Fibroblast of pulmonary artery (primary cell): ENCODE measurements at places on chromosomes 12 and 14.

- DNase-seq = peak; percentile 67
These were observed 84.4 kb downstream of the C2CD5 start for GRCh38 chr12:22459838-22460490.

GRCh38 chr12:28998662-28999120 is 150.4 kb upstream of the FAR2 start:
- peak; percentile 61 for DNase-seq

DNA sequence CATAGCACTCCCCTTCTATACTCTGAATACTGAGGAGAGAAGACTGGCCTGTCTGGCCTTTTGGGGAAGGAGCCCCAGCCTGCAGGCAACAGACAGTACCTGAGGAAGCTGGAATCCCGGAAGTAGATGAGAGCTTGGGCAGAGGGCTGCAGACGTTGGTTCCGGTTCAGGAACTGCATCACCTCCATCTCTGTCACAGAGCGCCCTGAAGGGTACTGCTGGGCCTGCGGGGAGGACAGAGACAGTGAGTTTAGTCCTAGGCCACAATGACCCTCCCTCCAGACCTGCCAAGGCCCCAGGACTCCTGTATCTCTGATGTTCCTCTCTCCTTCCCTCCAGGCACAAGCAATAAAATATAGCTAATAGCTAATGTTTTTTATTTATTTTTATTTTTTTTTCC is 28.4 kb downstream of the TEP1 start:
- DNase-seq = no peak

DNA sequence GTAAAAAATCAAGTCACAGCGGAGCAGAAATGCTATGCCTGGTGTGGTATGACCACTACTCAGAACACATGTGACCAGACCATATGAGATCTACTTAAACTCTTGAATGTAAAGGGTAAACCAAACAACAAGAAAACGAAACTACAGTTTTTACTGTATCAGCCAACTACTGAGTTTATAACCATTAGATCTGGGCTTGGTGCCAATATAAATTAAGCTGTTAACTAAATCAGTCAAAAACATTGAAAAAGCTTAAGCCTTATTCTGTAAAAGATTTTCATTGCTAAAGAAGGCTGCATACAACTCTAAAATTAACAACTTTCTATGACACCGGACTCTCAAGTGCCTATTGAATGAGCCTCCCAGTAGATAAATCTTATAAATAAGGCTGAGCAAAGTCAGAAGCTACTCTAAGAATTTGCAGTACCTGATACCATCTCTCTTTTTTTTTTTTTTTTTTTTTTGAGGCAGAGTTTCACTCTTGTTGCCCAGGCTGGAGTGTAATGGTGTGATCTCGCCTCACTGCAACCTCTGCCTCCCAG is 35.4 kb downstream of the SPTLC2 start:
- DNase-seq = peak; percentile 53

DNA sequence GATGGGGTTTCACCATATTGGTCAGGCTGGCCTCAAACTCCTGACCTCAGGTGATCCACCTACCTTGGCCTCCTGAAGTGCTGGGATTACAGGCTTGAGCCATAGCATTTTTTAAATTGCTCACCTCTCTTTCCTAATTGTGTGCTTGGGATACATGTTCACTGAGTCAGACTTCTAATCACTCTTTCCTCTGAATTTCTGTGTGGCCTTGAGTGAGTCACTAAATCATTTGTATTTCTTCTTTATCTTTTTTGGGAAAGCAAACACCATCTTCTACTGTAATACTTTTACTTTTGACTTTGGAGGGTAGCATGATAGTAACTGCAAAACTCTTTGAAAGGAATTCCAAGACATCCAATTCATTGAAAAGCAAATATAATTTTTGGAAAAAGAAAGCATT is 60.8 kb downstream of the FLRT2 start:
- DNase-seq = peak; percentile 48

- peak; percentile 98 for DNase-seq
These were observed 62.9 kb upstream of the NID2 start for GRCh38 chr14:52131640-52132320.

- peak; percentile 78 for DNase-seq
These were observed 48.5 kb downstream of the CDC42BPB start for GRCh38 chr14:103008768-103009357.

- DNase-seq = peak; percentile 1
These were observed at the start of gene ADAMTS20 for GRCh38 chr12:43551971-43552559. ADAMTS20 (minus strand) TSS chr12:43552203; CDS start chr12:43551921, 282 bp downstream.

GRCh38 chr12:55142669-55143565 is 16.7 kb downstream of the OR9K2 start:
- DNase-seq = peak; percentile 56

DNA sequence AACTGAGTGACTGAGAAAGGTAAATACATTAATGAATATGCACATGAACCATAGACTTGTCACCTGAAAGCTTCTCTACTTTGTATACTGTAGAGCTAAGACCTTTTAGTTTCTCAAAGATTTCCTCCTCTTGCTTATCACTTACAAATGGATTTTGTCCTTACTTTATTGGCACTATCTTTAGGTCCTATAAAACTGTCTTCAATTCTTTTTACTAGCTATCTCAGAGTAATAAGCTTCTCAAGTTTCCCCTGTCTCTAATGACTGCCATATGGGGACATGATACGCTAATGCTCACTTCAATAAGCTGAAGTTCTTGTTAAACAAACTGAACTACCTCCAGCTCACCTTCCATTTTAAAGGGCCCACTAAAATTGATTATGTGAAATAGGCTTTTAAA is 468.2 kb upstream of the CCDC196 start:
- no peak for DNase-seq

- no peak for DNase-seq
These were observed 5.1 kb downstream of the ARF6 start for GRCh38 chr14:49897965-49898364.

DNA sequence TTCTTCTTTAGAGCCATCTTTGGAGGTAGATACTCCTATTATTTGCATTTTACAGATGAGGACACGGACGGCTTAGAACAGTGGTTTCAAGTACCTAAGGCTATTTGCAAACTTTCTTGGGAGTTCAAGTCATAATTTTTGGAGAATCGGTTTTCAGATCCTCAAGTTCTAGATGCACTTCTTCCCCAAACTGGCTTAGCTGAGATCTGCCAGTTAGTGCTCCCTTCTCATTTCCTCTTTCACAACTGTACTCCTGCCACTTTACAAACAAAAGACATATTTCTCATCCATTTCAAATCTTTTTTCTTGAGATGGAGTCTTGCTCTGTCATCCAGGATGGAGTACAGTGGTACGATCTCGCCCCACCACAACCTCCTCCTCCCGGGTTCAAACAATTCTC is 77.3 kb downstream of the HELB start:
- no peak for DNase-seq

GRCh38 chr12:89417246-89417977 is 65.1 kb upstream of the DUSP6 start:
- DNase-seq = peak; percentile 45

DNA sequence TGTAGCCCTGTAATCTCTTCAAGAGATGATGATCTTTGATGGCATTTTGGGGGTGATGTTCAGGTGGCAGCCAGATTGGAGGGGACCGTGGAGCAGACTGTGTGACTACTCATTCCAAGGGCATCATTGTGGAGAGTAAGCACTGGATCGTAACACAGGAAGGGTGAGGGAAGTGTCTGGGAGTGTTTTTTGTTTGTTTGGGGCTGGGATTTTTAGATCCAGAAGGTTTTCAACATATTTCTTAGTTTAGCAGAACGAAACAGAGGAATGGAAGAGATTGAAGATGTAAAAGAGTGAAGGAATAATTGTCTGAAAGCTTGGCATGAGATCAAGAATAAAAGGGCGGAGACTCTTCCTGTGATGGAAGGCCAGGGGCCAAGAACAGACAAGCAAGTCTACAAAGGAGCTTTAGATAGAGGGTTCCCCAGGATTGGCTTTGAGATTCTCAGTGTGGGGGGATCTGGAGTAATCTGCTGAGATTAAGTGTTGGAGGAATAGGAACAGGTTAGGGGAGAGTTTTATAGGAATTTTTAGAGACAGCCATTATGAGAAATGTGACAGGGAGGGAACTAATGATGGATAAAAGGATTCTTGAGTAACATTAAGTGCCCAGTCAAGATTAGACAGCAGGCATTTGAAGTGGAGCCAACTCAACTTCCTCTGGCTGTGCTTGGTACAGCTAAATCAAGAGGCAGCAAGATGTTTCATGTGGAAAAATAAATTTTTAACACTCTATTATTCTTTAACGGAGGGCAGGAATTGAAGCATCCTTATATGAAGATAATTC is 79.7 kb upstream of the REP15 start:
- no peak for DNase-seq

GRCh38 chr14:70563869-70564268 is 29.1 kb upstream of the ADAM20 start:
- no peak for DNase-seq

- DNase-seq = peak; percentile 46
These were observed 9.6 kb upstream of the PTPRB start for GRCh38 chr12:70646850-70647249.

DNA sequence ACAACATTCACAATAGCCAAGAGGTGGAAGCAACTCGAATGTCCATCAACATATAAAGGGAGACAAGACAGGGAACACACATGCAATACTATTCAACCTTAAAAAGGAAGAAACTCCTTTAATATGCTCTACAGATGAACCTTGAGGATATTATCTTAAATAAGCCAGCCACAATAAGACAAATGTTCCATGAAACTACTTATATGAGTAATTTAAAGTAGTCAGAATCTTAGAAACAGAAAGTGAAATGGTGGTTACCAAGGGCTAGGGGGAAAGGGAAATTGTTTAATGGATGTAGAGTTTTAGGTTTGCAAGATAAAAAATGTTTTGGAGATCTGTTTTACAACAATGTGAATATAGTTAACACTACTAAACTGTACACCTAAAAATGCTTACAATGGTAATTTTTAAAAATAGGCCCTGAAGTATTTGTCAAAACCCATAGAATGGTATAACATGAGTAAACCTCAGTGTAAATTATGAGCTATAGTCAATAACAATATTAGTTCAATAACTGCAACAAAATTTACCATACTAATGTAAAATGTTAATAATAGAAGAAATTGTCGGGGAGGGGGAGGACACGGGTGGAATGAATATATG is 71.1 kb downstream of the EGLN3 start:
- no peak for DNase-seq

DNA sequence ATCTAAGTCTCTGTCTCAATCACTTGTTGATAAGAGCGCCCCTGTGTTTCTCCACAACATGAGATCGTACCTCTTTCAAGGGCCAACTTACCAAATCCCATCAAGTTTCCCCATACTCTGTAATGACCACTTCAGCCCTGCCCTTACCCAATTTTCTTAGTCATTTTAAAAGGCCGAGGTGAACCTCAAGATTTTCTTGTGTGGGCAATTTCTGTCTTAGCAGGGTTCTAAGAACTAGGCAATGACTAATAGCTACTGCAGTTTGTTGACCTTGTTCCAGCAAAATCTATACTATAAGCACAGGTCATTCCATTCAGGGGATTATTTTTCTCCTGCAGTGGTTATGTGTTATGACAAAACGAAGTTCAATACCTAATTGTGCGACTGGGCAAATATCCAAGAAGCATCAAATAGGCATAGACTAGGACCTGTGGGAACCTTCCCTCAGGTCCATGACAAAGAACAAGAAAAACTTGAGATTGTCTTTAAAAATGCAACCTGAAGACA is 359.8 kb downstream of the PCNX1 start:
- peak; percentile 31 for DNase-seq

DNA sequence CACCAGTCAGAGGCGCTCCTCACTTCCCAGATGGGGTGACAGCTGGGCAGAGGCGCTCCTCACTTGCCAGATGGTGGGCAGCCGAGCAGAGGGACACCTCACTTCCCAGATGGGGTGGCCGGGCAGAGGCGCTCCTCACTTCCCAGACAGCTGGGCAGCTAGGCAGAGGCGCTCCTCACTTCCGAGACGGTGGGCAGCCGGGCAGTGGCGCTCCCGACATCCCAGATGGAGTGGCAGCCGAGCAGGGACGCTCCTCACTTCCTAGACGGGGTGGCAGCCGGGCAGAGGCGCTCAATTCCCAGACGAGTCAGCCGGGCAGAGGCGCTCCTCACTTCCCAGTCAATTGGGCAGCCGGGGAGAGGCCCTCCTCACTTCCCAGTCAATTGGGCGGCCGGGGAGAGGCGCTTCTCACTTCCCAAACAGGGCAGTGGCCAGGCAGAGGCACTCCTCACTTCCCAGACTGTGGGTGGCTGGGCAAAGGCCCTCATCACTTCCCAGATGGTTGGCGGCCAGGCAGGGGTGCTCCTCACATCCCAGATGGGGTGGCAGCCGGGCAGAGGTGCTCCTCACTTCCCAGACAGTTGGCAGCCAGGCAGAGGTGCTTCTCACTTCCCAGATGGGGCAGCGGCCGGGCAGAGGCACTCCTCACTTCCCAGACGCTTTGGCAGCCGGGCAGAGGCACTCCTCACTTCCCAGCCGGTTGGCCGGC is 143.8 kb upstream of the ARID2 start:
- DNase-seq = no peak

- no peak for DNase-seq
These were observed 203.6 kb upstream of the SOX5 start for GRCh38 chr12:24153079-24153478.

- DNase-seq = peak; percentile 54
These were observed 823 bp downstream of the ATG2B start for GRCh38 chr14:96362071-96362964.

DNA sequence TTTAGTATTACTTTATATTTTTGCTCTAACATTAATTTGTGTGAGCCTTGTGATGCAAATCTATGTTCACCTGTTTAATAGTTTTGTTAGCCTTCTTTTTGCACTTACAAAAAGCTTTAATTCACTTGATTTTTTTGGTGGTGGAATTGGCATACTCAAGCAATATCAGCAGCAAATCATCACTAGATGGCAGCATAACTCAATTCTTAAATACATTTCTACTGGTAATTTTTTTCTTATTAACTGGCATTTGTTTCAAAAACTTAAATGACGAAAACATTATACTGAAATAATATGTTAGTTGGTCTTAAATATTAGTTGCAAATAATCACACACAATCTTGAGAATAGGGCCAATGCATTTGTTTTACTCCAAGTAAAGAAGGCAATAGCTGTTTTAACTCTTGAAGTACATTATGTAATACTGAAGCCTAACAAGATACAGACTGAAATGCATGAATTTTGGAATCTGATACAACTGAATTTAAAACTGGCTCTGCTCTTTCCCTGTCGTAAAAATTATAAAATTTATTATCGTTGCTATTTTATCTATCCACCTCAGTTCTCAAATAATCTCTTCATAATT is 151.5 kb downstream of the ATXN7L3B start:
- peak; percentile 80 for DNase-seq

- DNase-seq = no peak
These were observed 45.4 kb upstream of the TMED10 start for GRCh38 chr14:75221797-75222196.

GRCh38 chr14:74605531-74606223 is 6.4 kb downstream of the LTBP2 start:
- DNase-seq = no peak

DNA sequence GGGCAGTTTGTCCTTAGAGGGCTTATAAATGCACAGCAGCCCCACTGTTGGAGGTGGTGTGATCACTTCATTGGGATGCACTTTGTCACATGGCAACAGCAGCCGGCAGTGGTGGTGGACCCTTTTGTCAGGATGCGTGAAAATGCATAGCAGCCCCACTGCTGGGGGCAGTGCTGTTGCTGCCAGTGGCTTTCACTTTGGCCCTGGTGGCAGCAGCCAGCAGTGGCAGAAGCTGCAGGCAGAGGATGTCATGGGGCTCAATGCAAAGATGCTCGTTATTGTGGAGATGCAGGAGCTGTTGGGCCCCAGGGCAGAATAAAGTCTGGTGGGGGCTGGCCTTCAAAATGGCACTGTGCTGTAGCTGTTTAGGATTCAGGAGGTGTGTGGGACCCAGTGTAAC is 173.0 kb upstream of the DAAM1 start:
- DNase-seq = no peak
